ENCODE measurements at places on chromosomes 16 and 17.

- no peak for DNase-seq
Observed at GRCh38 chr16:54347961-54348360, 61.4 kb upstream of the IRX3 start.

- no peak for DNase-seq
Observed at GRCh38 chr16:66419527-66419926, 7.6 kb upstream of the BEAN1 start.

GRCh38 chr17:79942011-79942405 is 93.7 kb downstream of the TBC1D16 start:
- no peak for DNase-seq

DNA sequence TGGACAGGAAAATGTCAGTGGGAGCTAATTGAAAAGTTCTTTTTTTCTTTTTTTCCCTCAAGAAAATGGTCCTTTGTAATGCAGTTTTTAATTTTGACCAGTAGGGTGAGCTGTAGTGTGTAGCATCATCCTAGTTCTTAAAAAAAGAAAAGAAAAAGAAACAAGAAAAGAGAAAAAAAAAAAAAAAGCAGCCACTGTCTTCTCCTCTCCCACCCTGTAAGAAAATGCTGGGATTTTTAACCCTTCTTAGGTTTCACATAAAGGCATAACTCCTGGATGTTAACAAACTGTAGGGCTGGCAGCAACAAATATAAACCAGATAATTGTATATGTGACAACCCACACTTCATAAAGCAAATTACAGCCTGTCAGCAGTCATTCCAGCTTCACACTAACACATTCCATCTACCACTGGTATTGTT is 78.1 kb downstream of the SKAP1 start:
- DNase-seq, result no peak

DNA sequence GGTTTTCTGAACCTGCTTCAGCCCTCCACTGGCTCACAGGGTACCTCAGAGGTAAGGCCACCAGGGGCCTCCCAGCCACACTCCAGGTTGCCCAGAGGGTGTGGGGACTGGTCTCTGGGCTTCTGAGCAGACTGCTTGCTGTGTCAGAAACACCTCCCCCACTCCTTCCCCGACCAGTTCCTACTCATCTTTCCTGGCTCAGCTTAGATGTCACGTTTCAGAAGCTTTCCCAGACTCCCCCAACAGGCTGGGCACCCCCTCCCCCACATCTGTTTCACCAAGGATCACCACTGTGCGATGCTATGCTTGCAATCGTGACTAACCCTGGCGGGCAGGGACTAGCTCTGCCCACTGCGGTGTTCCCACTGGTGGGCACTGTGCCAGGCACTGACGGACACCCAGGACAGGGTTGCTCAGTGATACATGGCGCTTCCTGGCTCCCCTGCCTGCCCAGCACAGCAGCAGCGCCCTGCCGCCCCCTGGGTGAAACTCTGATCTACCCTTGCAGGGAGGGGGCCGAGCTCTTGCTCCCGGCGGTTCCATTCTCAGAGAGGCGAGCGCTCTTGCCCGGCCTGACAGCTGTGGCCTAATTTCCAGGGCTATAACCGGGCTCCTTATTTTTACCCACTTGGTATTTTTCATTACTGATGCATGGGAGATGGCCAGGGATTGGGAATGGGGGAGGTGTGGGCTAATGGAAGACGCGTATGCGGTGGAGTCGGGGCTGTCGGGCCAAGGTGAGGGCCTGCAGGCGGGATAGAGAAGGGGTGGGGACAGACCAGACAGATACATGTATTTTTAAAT is 29.4 kb upstream of the MTSS2 start:
- no peak for DNase-seq

DNA sequence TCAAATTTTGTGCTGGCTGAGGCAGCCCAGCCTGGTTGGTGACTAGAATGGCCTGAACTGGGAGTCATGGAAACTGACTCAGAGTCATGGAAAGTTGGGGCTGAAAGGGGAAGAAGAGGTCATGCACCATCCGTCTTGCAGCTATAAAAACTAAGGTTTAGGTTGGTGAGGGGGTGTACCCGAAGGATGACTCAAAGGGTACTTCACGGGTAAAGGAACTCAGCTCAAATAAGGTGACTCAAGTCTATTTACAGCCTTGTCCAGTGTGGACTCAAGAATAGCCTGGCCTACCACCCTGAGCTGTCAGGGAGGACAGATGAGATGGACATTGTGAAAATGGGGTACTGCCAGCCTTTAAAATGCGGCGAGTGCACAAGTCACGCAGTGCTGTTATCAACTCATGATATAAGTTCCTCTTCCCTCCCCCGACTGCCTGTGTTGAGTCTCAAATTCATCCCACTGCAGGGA is 18.6 kb downstream of the CD300LB start:
- DNase-seq, result peak; percentile 74

Data from vagina (tissue), 2 donors.